ENCODE measurements at places on chromosomes 6 and 20.

DNA sequence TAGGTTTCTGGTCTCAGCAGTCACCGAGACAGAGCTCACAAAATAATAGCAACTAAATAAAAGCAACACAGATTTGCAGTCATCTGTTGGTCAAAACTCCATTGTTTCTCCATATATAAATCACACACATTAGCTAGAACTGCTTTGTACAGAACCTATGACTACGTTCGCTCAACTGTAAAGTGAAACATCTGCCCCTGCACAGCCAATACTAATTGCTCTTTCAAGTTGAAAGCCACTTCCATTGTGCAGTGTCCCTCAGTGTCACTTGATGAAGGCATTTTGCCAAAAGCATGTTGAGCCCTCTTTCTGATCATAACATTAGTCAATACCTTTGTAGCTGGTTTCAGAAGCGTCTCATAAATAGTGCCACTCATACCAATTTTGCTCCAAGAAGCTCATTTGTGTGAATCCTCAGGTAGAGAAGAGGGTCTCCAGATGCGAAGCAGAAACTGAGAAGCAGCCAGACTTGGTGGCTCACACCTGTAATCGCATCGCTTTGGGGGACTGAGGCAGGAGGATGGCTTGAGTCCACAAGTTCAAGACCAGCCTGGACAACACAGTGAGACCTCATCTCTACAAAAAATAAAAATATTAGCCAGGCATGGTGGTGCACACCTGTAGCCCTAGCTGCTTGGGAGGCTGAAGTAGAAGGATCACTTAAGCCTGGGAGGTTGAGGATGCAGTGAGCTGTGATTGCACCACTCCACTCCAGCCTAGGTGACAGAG is 68.9 kb downstream of the PERP start:
- DNase-seq, result no peak

- DNase-seq, result peak; percentile 36
Observed at GRCh38 chr6:136173519-136174507, 76.3 kb downstream of the MTFR2 start.

GRCh38 chr20:21315138-21315537 is 12.0 kb downstream of the XRN2 start:
- peak; percentile 61 for DNase-seq

DNA sequence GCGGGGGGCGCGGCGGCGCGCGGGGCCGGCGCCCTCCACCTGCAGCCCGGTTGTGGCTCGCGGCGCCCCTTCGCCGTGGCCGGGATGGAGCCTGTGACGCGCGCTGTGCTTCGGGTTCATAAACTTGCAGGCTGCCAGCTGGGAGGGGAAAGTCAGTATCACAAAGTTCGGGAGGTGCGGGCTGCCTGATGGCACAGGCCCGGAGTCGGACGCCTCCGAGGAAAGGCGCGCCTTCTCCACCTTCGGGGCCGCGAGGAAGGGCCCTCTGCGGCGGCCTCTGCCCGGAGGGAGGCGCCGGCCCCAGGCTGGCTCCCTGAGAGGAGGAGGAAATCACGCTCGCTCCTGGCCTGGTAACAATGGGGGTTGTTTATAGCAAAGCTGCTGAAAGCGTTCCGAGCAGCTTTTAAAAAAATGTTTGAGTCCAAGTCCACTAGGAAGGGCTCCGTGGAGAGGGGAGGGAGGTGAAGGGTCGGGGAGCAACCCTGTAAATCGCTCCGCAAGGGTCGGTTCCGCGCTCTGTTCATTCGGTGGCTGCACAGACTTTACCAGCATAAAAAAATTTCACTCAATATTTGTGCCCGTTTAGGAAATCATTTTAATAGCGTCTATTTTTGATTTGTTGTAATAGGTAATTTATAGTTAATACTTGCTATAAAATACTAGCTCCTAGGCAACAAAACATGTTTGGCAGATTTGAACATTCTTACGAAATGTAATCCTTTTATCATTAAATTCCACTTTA is 1.0 kb downstream of the AFDN start:
- peak; percentile 25 for DNase-seq

- DNase-seq, result no peak
Observed at GRCh38 chr6:5211492-5211891, 49.3 kb downstream of the LYRM4 start.

- DNase-seq, result peak; percentile 38
Observed at GRCh38 chr6:40408786-40409542, 178.2 kb downstream of the LRFN2 start.

- no peak for DNase-seq
Observed at GRCh38 chr6:124792386-124792785, 169.9 kb upstream of the RNF217 start.

GRCh38 chr6:137900815-137901214 is 33.8 kb downstream of the TNFAIP3 start:
- DNase-seq, result no peak

- no peak for DNase-seq
Observed at GRCh38 chr20:16241911-16242310, 331.3 kb downstream of the KIF16B start.

DNA sequence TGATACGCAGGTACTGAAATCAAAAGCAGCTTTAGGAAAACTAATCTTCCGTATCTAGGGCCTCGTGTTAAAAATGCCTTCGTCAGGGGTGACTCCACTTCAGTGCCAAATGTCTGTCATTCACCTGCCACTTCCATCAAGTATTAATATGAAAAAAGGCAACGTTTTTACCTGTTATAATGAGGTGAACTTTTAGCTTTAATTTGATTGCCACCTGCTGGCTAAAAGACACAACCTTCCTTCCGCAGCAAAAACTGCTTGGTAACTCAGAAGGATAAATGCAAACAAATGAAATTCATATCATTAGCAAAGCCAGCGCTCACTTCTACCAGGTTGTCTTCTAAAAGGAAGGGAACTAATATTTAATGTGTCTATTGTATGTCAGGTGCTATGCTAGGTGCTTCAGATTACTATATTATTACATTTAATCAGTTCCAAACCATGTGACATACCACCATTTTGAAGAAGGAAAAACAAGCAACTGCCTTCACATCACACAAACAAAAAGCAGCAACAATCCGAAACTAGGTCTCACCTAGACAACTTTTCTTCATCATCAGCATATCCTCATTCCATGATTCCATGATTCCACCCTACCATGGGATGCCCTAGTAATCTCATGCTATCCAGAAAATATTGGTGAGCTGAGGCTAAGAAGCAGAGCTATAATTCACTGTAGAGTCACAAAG is 20.6 kb upstream of the ARHGAP18 start:
- no peak for DNase-seq

DNA sequence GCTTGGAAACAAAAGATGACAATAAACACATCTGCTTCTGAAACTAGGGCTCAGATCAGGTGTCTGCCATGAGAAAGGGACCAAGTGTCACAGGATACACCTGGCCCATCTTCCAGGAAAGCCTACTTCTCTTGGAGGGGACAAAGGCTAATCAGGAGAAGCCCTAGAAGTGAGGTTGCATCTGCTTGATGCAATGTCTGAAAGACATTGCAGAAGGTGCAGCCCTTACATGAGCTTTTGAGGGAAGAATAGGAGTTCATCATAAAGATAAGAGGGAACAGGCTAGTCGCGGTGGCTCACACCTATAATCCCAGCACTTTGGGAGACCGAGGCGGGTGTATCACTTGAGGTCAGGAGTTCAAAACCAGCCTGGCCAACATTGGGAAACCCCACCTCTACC is 2.5 kb upstream of the BTN1A1 start:
- no peak for DNase-seq

DNA sequence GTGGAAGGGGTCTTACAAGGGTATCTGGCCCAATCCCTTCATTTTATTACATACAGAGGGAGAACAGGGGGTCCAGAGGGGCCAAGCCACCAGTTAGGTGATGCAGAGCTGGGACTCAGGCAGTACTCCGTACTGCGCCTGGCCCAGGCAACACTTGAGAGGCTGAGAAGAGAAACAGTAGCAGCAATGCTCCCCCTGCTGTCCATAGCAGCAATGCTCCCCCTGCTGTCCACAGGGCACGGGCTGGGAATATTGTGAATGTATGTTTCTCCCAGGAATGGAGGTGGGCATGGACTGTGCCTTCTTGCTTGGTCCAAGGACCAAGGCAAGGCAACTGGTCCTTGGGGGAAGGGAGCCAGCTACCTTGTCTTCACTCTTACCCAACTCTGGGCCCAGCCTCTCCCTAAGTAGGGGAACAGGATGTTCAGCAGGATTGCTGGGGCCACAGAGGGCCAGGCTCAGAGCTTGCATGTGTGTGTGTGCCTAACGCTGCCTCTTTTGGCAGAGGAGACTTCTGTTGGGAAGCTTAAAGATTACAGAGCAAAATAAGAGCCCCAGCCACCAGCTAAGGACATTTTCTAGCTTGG is 14.8 kb upstream of the FAM83C start:
- peak; percentile 88 for DNase-seq

- DNase-seq, result peak; percentile 45
Observed at GRCh38 chr6:129491436-129491835, 218.5 kb downstream of the ARHGAP18 start.

DNA sequence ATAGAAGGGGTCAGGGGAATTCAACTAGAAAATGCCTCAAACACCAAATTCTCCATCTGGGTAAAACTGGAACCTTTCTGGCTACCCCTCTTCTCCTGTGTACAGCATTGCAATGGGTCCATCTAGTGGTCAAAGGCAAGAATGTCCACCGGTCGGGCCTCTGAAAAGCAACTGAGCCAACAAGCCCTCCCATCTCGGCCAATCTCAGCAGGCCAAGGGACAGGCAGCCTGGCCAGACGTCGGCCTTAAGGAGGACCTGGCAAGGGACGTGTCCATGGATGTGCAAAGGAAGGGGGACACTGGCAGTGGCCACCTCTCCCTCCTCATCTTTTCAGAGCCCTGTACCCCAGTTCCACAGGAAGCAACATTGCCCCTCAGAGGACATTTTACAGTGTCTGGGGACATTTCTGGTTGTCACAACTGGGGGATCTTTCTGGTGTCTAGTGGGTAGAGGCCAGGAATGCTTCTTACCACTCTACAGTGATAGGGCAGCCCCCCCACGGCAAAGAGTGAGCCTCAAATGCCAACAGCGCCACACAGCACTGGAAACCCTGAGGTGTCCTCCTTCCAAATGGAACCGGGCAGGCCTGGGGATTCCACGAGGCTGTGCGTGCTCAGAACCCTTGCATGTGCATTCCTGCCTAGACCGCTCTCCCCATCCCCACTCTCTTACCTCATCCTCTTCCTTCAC is 99.8 kb upstream of the FOXA2 start:
- peak; percentile 69 for DNase-seq

GRCh38 chr20:32248043-32248442 is 29.4 kb upstream of the KIF3B start:
- DNase-seq, result no peak

DNA sequence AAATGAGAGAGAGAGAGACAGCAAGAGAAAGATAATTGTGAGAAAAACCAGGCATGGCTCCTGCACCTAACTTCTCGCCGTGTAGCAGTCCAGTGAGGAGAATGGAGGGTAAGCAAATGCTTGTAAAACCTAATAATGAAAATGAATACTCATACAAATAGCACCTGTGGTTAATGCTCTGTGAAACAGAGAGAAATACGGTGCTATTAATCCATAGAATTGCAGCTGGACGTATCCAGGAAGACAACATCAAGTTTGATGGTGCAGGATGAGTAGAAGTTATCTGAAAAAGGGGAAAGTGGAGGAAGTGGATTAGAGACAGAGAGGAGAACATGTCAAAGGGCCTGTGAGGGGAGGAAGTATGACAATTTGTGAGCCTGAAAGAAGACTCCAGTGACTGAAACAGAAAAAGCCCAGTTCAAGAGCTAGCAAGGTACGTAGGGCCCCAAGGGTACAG is 89.4 kb upstream of the PAK5 start:
- no peak for DNase-seq

GRCh38 chr6:87939776-87940175 is 107.9 kb upstream of the SPACA1 start:
- DNase-seq, result no peak

DNA sequence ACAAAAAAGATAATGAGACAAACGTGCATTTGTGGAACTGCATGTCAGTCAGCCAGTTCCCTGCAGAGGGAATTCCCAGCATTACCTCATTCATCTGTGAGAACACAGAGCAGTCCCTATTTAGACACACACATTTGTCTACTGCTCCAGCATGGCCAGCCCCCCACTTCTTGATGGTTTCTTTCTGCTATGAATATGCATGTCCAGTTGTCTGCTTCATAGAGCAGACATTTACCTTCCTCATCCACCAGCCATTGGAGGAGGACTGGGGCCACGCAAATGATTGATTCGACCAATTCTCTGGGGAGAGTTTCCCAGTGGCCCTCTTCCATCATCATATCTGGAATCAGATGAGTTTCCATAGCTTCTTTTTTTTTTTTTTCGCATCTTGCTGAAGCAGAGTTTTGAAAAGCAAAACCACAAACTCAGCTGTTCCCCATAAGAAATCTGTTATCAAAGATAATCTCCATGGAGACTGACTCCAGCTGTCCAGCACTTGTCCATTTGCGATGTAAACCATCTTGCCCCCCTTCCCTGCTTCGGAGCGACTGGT is 11.8 kb downstream of the ENPP1 start:
- DNase-seq, result peak; percentile 59

Data from Daoy (cell line).